ENCODE measurements at places on chromosomes 4 and X.
A peak's percentile ranks its signal among the peaks of the same experiment; 100 is the strongest.

- DNase-seq: no peak
Measured at GRCh38 chr4:1097553-1097952, 15.8 kb downstream of the RNF212 start.

DNA sequence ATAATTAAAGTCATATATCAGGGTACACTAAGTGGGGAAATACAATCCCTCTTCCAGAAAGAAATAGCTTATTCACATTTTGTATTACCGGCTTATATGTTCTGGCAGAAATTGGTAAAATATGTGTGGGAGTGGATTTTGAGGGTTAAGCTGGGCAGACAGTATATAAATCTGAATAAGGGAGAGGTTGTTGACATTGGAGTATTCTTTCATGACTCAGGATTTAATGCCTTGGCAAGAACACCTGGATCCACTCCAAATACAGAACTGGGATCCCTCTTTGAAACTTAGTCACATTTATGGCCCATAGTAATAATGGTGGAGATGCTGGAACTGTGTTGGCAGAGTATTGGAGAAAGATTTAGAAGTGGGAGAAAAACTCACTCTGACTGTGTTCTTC lies 54.3 kb upstream of the TET2 start:
- peak; percentile 28 for DNase-seq

- no peak for DNase-seq
Measured at GRCh38 chr4:20383969-20384368, 132.3 kb downstream of the SLIT2 start.

- peak; percentile 63 for DNase-seq
Measured at GRCh38 chr4:139015948-139016471, 429 bp downstream of the NOCT start.

DNA sequence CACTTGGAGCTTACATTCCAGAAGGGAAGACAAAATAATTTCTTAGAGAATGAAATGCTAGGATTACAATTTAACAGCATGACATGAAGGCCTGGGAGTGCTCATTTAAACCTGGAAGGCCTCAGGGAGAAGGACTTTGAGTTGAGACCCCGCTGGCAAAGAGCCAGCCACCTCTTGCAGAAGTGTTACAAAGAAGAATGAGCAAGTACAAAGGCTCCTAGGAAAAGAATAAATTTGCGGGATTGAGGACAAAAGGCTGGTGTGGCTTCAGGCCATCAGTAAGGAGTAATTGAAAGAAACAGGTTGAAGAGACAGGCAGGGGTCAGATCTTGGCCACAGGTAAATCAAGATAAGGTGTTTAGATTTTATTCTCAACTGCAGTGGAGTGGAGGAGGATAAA lies 3.1 kb upstream of the ELOVL6 start:
- DNase-seq: no peak

DNA sequence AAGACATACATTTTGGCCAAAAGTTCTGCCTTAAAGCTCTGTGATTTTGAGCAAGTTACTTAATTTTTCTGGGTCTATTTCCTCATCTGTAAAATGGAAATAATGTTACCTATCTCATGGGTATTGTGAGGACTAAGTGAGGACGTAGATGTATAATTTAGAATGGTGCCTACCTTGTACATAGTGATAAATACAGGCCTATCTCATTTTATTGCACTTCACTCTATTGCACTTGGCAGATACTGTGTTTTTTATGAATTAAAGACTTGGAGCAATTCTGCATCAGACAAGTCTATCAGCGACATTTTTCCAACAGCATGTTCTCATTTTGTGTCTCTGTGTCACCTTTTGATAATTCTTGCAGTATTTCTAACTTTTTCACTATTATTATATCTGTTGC lies 50.9 kb upstream of the RAB9B start:
- no peak for DNase-seq

GRCh38 chrX:49876750-49877149 lies 2.5 kb upstream of the USP27X start:
- peak; percentile 51 for DNase-seq

DNA sequence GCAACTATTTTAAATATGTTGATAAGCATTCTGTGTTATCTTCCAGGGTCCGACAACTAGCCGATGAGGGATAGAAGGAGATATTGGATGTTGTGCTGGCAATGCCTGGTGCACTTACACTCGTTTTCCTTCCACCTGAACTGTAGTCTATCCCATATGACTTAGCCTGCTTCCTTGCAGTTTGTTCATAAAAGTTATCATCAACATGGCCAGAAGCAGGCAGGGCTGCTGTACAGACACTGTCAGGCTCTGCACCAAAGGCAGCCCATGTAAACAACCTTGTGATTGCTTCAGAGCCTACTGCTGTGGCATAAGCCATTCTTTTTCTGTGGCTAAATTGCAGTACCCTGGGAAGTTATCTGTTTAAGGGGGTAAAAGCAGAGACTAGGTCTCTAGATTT lies 1.6 kb downstream of the MAPK10 start:
- peak; percentile 38 for DNase-seq

- DNase-seq: peak; percentile 81
Measured at GRCh38 chr4:113049421-113050370, at the start of gene ANK2. Gene ANK2, plus strand, starts transcription at chr4:113049653. Its CDS starts 76 bp downstream, at chr4:113049729.

GRCh38 chr4:1211891-1212545 lies 36.9 kb downstream of the CTBP1 start:
- DNase-seq: no peak

- no peak for DNase-seq
Measured at GRCh38 chr4:173432430-173432829, 33.5 kb upstream of the SCRG1 start.

DNA sequence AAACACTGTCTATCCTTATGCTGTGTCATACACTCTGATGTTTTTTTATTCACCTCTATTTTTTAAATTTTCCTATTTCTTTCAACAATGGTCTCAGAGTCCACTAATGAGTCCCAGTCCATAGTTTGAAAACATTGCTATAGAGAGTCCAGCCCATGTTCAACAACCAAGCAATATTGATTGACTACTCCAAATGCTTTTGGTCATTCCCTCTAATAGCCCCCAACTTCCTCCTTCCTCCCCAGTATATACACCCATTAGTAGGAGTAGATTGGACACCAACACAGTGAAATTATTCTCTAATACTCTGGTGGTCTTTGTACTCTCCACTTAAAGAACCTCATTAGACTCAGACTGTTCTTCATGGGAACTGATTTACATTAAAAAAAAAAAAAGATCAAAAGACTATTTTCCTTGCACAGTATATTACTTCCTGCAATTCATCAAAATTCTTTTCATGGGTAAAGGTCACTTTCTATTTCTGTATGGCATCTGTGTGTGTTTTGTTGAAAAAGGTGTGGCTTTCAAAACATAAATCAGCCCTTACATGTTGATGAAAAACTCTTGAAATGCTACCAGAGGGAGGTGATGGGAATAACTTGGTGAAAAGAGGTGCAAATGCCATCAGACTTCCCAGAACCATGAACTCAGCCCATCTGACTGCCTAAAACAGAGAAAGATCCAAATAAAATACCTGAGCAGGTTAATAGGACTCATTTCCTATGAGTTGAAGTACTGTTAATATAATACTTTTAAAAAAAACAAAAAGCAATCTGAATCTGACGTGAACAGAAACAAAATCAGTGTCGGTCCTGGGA lies 250.3 kb upstream of the KLF3 start:
- DNase-seq: no peak
